ENCODE measurements at places on chromosomes 3 and 15.

- no peak for DNase-seq
These were observed 555 bp downstream of the ATP11B start for GRCh38 chr3:182793663-182794454.

DNA sequence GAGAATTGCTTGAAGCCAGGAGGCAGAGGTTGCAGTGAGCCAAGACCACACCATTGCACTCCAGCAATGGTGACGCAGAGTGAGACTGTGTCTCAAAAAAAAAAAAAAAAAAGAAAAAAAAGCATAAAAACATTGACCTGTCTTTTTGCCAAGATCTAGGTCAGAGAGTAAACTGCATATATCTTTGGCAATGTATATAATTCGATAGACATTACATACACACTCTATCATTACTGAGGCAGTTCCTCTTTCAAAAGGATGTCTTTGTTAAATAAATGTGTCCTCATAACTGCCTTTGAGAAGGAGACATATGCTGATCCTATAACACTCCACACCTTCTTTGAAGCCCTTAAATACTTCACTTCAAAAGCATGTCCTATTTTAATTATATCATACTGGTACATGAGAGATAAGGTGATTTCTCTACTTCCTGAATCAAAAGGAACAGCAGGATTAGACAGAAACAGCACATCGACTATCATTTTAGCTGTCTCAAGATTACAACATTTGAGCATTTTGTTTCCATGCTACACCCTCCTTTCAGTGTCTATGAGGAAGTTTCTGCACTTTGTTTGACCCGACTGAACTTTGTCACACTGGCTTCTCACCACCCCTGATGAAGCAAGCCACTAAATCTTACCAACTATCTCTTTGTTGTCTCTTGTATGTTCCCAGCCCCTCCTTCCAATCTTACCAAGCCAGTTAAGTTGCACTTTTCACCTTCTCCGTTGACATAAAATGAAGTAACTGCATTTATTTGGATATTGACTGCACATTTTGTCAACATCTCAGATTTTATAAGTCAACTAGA is 335.8 kb downstream of the MECOM start:
- DNase-seq, result no peak

- no peak for DNase-seq
These were observed 75.7 kb downstream of the P3H2 start for GRCh38 chr3:190044974-190045373.

GRCh38 chr15:70528270-70528706 is 235.1 kb downstream of the UACA start:
- DNase-seq, result no peak

DNA sequence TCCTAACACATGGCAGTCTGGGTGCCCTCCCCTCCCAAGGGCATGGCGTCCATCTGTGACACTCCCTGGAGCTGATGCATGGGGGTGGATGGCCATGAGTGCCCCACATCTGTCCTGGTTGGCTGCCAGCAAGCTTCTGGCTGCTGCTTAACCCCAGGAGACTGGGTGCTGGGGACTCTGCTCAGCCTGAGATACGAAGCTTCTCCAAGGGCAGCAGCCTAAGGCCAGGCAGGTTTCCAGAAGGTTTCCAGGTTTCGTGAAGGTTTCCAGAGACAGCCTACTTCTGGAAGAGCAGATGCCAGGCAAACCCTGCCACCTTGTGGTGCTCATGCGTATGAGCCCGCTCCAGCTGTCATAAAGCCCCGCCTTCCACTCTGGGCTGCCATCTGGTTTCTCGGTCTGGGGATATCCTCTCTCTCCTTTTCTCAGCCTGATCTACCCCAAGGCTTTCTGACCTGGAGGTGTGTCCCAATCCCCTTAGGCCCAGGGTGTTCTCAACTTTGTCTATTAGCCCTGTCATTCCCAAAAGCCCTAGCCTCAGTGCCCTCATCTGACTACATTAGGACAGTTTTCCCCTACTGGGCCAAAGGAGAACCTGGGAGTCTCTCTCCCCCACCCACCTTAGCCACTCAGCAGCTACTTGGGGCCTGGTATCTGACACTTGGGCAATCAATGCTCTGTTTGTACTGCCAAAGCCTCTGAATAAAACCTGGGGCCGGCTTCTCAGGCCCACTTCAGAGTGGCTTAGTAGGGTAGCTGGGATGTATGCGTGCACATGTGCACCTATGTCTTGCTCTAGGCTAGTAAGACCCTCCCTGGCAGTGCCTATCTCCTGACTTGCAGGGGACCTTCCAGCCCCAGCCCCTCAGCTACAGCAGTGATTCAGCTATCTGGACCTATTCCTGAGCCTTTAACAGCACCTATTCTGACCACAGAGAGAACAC is 12.0 kb downstream of the MRPL46 start:
- no peak for DNase-seq

- DNase-seq, result no peak
These were observed 6.0 kb upstream of the FEZF2 start for GRCh38 chr3:62379321-62379798.

- no peak for DNase-seq
These were observed 30.8 kb upstream of the PSTPIP1 start for GRCh38 chr15:76964157-76964556.

GRCh38 chr3:17151598-17152373 is 267.0 kb downstream of the PLCL2 start:
- no peak for DNase-seq

GRCh38 chr3:31321620-31322019 is 211.1 kb upstream of the STT3B start:
- DNase-seq, result no peak

DNA sequence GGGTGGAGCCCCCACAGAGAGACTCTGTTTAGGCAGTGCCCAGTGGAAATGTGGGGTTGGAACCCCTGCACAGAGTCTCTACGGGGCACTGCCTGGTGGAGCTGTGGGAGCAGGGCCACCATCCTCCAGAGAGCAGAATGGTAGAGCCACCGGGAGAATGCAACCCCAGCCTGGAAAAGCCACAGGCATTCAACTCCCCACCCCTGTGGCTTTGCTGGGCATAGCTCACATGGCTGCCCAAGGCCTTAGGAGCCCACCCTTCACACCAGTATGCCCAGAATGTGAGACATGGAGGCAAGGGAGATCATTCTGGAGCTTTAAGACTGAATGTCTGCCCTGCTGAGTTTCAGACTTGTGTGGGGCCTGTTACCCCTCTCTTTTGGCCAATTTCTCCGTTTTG is 19.0 kb upstream of the CHCHD6 start:
- DNase-seq, result no peak

DNA sequence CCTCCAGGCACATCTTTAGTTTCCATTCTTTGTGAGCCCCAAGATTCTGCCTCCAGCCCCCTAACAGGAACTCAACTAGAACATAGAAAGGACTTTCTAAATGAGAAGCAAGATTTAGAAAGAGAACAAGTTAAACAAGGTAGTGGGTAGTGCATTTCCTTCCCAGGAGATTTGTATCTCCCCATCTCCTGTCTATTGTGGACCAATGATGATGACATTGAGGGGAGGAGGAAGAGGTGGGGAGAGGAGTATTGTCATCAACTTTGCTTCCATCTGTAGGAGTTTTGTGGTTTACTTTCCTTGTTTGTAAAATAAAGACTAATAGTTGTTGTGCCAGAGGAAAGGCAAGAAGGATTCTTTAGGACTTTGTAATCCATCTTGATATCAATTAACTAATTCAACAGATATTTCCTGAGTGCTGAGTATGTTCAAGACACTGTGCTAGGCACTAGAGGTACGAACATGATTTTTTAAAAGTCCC is 235.3 kb upstream of the ROPN1 start:
- no peak for DNase-seq

DNA sequence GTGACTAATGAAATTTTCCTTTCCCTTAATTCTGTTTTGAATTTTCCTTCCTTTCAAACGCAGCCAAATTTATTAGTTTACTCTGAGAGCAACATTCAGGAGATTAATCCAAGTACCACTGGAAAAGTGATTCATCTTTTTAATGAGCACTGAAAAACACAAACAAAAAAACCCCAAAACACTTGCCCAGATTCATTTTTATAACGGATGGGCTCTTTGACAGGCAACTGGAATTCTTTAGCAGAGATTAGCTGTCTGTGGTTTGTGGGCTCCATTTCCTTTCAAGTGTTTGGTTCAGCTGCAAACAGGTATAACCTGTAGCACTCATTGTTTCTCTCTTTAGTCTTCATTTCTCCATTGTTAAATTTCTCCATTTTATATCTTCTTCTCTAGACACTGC is 3.1 kb upstream of the POLR2M start:
- DNase-seq, result no peak

- DNase-seq, result no peak
These were observed 43.5 kb downstream of the ACAD9 start for GRCh38 chr3:128922804-128923459.
